Fibroblast of skin of left biceps (primary cell): ENCODE measurements at places on chromosomes 6 and 20.
A peak's percentile ranks its signal among the peaks of the same experiment; 100 is the strongest.

DNA sequence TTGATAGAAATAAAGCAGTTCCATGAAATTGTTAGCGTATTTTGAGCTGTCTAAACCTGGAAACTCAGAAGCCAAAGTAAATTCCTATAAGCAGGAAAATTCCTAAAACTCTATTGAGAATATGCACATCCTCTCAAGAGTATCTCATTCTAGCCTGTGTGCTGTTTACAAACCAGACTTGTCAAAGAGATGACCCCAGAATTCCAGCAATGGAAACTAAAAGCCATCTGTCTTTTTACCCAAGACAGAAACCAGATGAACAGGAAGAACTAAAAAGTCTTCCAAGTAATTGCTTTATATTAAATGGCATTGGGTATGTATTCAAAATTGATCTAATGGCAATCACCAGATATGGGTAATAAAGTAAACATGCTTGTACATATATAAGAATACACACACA, 92.6 kb downstream of the COL19A1 start:
- no peak for DNase-seq

- DNase-seq: no peak
These were observed 1.5 kb downstream of the ID4 start for GRCh38 chr6:19838442-19839236.

- no peak for DNase-seq
These were observed 62.9 kb downstream of the SSR1 start for GRCh38 chr6:7249946-7250643.

- no peak for DNase-seq
These were observed 16.8 kb upstream of the RHAG start for GRCh38 chr6:49653438-49653837.

GRCh38 chr20:34530342-34530741, 14.1 kb downstream of the DYNLRB1 start:
- no peak for DNase-seq

GRCh38 chr20:46083101-46083500, 6.7 kb downstream of the NCOA5 start:
- no peak for DNase-seq

- no peak for DNase-seq
These were observed 250.2 kb upstream of the RREB1 start for GRCh38 chr6:6857528-6857927.

- DNase-seq: no peak
These were observed 686 bp downstream of the TMEM170B start for GRCh38 chr6:11538052-11538818.

DNA sequence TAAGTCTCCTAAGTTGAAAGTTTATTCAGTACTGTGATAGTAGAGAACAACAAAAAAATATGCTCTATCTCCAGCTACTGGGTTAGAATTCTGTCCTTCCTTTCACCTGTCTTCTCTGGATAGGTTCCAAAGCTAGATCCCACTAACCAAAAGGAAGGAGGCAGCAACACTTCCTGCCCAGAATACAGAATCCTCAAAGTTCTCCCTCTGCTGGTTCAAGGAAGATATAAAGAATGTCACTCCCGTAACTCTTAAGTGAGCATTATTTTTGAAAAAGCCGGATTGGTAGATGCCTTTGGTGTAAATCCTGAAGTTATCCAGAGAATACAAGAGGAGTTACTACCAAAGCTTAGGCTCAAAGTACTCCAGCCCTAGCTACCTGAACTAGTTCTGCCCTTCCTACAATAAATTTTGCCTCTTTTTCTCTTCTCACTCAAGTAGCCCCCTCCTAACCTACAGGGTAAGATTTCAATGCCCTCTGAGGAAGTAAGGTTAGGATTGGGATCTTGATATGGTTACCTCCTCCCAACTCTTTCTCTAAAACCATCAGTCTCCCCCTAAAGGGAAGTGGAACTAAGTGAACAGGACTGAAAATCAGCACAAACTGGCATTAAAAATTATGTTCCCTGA, 26.0 kb upstream of the CRIP3 start:
- peak; percentile 28 for DNase-seq

- no peak for DNase-seq
These were observed 112.0 kb downstream of the ZMYND8 start for GRCh38 chr20:47244451-47244850.

DNA sequence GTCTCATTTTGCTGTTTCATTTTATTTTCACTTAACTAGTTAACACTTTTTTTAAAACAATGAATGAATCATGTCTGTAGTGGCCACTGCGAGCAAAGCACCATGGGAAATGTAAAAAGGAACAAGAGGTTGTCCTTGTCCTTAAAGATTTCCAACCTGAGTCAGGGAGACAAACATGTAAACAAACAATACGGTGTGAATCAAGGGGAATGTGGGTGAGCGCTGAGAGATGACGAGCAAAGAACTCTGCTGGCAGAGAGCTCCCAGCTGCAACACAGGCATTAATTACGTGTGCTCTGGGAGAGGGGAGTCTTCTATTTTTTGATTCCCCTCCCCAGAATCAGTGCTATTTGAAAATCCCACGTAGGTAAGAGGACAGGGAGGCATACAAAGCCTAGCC, 84.3 kb downstream of the ATXN1 start:
- DNase-seq: no peak

DNA sequence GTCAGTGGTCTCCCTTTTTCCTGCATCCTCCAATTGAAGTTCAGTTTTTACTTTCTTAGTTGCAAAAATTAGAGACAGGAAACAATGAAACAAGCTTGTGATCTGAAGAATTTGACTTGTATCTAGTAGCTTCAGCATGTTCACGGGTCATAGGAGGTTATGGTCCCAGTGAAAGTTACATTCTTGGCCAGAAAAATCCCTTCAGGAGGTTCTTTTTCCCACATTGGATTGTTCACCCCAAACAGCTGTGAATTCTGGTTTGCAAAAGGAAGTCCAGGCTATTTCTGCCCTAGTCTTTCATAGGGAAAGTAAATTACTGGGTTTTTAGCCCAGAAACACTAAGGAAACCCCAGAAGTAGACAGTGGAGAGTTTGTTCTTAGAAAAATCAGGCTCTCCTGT, 8.1 kb downstream of the ANKS1A start:
- DNase-seq: no peak

GRCh38 chr6:138404666-138405337, 779 bp downstream of the HEBP2 start:
- no peak for DNase-seq

DNA sequence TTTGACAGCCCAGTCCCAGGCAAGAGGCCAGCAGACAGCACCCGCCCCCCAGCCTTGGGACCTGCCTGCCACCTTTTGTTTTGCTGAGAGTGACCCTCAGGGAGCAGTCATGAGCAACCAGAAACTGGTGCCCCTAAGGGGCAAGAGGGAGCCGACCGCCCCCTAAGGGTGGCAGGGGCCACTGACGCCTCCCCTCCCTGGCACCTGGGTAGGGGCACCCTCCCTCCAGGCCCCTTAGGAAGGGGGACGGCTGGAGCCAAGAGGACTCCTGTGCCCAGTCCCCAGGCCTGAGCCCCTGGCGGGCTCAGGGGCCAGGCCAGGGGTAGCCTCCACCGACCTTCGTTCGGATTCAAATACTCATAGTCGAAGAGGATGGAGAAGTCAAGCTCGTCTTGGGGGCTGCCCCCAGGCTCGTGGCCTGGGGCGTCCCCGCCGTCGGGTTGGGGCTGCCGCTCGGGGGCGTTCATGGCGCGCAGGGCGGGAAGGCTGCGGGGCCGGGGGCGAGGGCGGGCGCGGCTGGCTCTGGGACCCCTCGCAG, 417 bp downstream of the NFATC2 start:
- no peak for DNase-seq

DNA sequence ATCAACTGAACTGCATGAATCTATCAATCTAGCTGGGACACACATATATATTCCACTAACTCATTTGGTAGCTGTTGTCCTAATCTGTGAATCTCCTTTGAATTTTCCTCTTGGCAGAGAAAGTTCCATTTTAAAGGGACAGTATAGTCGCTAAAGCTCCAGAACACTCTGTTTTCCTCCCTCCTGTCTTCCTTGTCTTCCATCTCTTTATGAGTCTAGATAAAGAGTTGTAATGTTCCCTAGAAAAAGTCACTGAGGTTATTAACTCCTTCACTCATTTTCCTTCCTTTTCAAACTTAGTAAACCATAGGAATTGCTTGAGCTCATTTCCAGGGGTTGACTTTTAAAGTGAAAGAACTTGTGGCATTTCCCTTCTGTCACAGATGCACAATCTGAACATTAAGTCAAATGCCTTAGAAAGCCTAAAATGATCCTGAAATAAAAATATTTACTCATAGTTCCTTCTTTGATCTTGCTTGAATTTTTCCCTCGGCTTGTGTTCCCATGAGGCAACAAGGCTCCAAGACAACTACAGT, 198.4 kb downstream of the TRIM27 start:
- no peak for DNase-seq

DNA sequence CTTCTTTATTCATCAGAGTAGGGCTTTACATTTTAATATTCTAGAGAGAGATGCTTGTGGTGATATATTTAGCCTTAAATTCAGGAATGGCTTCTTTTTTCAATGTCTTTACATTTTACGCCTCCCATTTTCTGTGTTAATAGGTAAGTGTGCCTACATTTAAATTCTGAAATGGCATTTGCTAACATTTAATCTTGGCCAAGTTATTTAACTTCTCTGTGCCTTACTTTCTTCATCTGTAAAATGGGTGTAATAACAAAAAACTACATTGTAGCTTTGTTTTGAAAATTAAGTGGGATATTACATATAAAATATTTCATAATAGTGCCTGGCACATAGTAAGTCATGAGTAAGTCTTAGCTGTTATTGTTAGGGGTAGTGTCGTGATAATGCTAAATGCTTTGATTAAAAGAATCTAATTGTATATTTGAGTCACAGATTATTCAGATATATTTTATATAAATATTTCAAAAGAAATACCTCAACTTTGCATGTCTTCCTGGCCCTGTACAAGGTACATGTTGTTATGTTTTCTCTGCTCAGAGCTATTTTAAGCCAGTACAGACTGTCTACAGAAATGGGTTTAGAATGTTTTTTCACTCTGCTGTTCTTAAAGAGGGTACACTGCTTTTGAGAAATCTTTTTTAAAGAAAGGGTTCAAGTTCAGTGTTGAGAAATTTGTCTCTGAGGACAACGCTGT, 18.8 kb downstream of the CARMIL1 start:
- DNase-seq: no peak

DNA sequence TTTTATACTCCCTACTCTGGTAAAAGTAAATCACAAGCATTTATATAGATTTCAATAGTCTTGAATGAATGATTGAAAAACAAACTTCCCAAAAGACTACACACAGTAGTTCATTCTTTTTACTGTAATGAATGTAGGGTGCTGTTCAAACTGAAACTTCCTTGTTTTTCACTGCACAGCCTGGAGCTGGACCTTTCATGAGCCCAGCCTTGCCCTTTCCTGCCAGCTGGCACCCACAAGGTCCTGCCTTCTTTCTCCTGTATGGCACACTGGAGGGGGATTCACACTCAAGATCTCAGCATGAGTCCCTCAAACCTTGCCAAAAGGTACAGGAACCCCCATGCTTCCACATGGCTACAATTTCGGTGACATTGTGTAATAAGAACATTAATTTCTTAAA, 50.9 kb downstream of the COL12A1 start:
- no peak for DNase-seq

DNA sequence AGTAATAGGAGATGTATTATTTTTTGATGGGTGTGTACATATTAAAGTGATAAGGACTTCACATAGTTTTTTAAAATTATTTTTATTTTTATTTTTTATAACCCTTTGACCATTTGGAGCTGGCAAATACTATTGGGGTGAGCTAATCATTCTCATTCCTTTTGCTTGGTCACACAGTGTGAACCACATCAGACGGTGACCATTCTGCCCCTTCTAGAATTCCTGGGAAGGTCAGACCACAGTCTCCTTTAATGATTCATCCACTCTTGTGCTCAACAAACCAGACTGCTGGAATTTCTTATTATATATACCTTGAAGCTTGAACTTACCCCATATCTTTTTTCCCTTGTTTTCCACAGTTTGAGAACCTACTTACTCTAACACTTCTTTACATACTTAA, 23.9 kb upstream of the PRL start:
- peak; percentile 56 for DNase-seq

- peak; percentile 89 for DNase-seq
These were observed 556 bp downstream of the BEND6 start for GRCh38 chr6:56955171-56956155.

DNA sequence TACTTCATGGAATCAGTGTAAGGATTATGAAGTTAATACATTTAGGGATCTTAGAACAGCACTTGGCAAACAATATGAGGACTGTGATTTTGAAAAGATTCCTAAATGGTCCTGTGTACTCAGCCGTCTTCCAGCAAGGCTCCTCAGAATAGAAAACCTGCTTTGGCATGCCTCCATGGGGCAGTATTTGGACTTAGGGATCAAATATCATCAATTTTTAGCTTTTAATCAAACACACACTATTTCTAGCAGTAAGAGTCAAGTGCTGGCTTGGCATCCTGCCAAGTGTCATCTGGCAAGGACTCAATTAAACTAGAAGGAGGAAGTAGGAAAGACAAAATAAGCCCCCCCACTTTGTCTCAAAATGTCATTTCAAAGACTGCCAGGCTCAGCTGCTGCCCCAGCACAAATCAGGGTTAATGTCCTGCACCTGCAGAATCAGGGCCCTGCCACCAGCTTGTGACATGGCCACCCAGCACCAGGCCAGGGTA, 40.8 kb downstream of the IYD start:
- no peak for DNase-seq

- DNase-seq: no peak
These were observed 539 bp downstream of the CDYL start for GRCh38 chr6:4776493-4777393.

DNA sequence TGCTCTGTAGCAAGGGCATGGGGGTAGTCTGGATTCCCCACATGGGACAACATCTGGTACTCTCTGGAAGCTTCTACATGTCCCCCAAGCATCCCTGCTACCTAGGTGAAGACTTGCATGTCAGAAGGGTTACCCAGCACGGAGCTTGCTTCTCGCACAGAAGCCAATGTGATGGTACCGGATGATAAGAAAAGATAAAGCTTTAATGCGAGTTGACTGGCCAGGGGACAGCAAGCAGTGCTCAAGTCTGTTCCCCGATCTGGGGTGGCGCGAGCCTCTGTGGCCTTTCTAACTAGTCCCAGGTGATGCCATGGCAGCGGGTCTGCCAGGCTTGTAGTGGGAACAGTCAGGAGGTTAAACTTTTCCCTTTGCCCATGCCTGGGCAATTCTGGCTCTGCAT, 70.0 kb upstream of the TIAM2 start:
- no peak for DNase-seq

DNA sequence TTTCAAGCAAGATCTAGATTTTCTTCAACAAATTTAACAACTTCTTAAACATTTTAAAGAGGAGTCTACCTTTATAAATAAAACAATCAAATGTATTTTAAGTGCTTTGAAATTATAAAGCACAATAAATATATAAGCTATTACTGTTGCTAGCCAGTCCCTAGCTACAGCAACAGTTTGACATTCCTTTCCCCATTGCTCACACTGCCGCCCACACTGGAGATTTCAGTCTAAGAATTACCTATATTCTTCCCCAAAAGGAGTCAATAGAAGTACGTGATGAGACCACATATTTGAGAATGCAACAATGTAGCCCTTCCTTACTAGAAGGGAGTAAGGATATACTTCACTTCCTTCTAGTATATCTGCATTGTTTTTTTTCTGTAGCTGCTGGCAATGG, 65.3 kb upstream of the RNF146 start:
- DNase-seq: no peak
